ENCODE measurements at places on chromosomes 6 and 20. TPM values are rescaled to one million over a fixed set of nuclear protein-coding genes. Genes with fewer than 3 reads are reported as not detected.

- peak; percentile 91 for DNase-seq
Observed at GRCh38 chr6:35302604-35303241, 5.1 kb downstream of the DEF6 start.

DNA sequence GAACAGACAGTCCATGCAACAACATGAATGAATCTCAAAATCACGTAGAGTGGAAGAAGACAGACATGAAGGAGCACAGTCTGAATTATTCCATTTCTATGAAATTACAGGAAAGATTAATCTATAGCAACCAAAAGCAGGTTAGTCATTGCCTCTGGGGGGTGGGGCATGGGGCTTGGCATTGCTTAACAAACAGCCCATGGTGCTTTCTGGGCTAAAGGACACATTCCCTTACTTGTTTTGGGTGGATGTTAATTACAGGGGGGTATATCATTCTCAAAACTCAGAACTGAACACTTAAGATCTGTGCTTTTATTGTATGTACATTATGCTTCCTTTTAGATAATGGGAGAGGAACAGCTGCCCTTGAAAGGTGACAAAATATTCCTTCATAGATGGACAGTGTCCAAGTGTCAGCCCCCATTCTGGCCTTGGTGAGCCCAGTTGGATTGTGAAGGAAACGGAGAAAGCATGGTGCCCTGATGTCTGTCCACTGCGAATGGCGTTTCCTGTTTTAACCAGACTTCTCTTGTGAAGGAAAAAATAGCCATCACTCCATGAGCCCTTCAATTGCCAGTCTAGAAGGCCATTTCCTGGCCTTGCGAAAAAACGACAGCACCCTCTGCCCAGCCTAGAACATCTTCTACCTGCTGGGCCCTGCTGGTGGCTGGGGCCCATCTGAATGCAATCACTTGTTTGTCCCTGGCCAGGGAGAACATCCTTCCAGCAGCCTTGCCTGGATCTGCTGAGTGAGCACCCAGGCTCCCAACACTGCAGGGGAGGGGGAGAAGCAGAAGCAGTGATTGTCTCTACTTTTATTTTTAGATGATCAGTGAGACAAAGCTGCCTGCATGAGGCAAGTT lies 179.7 kb downstream of the BCAS1 start:
- no peak for DNase-seq

DNA sequence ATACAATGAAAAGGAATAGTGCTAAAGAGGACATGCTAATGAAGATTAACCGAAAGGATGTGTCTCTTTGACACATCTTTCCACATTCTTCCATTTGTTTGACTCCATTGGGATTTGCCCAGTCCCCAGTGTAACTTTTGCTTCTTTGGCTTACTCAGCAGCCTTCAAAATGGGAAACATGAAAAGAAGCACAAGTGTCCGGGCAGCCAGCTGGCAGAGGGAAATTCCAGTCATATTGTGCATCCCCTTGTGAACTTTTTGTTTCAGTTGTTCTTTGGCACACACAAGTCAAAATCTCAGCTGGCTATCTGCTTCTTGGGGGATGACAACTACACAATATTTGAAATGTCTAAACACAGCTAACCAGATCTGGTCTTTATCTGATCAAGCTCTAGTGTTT lies 157.4 kb downstream of the OGFRL1 start:
- DNase-seq, result no peak

The GMPR gene
- total RNA-seq, result 0.53 TPM

Measured in bronchial epithelial cell (primary cell).